ENCODE measurements at places on chromosomes 7 and 10.

GRCh38 chr7:31261341-31261740, 79.2 kb downstream of the NEUROD6 start:
- no peak for DNase-seq

DNA sequence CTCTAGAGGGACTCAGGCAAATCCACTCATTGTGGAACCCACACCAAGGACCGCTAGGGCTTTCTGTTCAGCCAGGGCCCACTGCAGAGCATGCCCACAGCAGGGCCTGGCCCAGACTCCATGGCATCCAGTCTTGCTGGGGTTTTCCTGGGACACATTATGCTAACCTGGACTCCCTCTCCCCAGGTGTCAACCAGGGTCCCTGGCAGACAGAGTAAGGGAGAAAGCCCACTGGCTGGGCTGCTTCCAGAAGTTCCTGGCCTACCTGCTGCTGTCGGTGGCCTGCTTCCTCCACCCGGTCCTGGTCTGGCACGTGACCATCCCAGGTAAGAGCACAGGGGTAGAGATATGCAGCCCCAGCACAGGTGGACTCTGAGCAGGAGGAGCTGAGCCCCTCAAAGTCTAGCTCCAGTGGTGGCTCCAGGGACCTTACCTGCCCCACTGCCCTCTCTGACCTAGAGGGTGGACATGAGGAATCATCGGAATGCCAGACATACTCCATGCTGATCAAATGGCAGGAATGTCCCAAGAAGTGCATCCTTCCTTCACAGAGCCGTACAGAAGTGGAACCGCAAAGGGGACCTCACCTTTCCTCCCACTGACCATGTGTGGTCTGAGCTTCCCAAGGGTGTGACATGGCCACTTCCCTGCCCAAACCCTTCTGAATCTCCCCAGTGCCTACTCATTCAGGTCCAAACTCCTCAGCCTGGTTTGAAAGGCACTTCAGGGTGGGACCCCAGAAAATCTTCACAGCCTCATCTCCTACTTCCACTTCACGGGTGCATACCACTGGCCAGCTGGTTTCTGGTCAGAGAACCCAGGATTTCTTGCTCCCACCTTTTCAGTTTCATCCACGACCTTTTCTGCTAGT, 22.5 kb downstream of the TMEM72 start:
- no peak for DNase-seq

DNA sequence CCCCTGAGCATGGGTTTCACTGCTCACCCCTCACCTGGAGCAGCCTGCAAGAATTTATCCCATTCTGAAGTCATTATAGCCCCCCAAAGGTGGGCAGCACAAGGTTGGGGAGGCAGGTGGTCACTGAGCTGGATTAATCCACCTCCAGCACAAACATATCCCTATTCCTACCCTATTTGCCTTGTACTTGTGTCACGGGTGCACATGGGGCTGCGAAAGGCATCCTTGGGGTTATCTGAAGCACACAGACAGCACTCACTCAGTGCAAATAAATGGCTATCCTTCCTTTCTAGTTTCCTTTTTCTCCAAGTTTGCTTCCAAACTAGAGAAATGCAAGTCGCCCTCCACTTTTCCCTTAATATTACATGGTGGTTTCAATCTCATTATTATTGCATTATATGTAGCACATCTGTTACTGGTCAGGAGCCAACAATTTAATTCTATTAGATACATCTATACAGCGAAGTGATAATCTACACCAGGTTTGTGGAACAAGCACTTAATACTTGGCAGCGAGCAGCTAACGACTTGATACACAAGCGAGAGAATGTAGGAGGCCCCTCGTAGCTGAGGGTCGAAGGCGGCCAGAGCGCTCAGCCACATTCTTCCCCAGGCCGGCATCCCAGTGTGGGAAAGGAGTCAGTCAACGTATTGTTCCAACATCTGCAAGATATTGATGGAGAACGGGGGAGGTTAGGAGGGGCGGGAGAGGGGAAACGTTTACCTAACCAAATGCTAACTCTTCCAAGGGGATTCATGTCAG, 121.3 kb upstream of the HABP2 start:
- DNase-seq: no peak

DNA sequence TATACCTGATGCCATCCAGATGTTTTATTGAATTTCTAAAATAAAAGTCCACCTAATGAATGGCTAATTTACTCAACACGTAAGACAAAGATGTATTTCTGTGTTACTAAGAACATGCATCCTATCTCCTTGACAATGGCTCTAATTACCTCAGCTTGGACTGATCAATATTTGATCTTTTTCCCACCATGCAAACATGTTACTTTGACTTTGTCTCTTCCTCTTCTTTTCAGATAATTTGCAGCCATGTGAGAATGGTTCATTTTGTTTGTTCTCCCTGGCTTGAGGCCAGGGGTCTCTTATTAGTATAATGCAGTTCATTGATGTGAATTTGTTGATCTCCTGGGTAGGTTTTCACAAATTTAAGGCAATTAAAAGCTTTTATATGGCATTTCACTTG, 302.1 kb downstream of the ADK start:
- no peak for DNase-seq

DNA sequence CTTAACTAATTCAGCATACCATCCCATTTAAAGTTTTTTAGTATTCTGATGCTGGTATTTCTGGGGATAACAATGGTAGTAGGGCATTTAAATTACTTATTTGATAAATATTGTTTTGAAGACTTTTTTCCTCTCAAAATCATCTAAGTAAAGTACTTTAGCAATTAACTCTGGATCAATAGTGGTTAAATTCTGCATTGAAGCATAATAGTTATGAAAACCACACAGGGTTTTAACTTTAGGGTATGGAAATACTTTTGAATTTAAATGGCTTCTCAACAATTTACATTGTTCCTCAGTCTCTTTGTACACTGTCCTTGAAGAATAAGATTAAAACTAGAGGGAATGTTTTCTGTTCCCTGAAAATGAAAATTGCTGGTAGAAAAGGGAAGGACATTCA, 202.6 kb upstream of the STEAP4 start:
- DNase-seq: no peak

DNA sequence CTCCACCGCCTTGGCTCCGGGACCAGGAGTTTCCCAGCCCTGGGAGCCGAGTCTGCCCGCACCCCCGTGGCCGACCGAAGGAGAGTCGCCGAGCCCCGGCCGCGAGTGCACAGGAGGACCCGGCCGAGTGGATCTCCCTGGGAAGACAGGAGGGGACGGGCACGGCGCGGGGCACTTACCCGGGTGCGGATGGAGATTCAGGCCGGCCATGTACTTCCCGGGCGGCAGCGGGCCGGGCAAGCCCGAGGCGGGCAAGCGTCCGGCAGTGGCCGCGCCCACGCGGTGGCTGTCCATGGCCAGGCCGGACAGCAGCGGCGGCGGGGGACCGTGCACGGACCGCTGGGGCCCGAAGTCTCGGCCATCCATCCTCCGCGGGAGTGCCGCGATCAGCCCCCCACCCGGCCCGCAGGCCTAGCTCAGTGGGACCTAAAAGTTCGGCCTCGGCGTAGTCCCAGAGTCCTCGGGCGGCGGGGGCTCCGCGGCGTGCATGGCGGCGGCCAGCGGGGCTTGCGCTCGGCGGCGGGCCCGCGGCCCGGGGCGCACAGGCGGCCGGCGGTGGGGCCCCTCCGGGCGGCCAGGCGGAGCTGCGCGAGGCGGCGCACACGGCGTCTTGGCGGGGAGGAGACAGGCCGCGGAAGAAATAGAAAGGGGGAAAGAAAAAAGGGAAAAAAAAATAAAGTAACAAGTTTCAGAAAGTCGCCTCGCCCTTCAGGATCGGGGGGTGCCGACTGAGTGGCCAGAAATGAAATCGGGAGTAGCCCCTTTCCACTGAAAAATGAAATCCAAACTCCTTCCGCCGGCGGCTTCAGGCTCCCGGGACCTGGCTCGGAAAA, 2.5 kb downstream of the TNRC18 start:
- DNase-seq: no peak

DNA sequence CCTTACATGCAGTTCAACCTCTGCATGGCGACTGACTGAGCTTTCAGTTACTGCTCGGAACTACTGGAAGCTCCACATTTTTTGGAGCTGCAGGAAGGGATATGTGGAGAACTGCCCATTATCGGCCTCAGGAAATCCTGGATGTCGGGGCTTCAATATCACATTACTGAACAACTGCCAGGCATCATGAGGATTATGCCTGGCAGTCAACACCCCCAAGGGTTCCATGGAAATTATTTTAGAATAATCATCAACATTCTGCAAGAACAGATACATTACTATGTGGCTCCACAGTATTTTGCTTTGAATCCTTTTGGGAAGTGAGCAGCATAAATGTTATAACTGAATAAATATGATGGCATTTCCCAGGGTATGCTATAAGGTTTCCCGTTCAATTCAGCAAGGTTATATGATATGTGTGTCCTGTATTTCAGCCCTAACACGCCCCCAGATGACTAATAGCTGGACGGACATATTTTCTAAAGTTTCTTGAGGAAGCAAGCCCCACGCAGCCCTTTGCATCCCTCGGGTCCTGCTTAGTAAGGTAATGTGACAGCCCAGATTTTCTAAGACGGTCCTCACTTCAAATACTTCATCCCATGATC, 53.0 kb upstream of the OPALIN start:
- DNase-seq: no peak
